CD4-positive, alpha-beta T cell treated with Interleukin-21 for 1 hour (primary cell): ENCODE measurements at places on chromosomes 13 and 19.

- DNase-seq, result no peak
These were observed at the start of gene DIRAS1 for GRCh38 chr19:2720777-2721569. Gene DIRAS1, minus strand, starts transcription at chr19:2721372. Its CDS starts 3,566 bp downstream, at chr19:2717806.

- DNase-seq, result no peak
These were observed 6.3 kb upstream of the BEST2 start for GRCh38 chr19:12745166-12745897.

DNA sequence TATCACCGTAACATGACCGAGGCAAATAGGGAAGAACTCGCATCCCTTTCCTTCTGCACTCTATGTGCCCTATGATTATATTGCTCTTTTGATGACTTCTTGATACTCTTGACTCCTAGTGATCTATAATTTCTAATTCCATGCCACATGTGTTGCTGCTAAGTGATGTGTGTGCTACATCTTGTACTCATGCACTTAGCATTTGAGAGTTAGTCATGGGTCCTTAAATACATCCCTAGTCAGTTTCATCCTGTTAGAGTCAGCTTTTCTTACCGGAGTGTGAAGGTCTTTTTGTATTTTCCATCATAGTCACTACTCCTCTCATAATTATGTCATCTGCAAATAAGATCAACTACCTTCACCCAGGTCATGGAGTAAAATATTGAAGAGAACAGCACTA, 30.2 kb downstream of the RXFP2 start:
- DNase-seq, result no peak

GRCh38 chr19:19568802-19569756, 31.0 kb downstream of the CILP2 start:
- no peak for DNase-seq

- DNase-seq, result peak; percentile 69
These were observed at the start of gene ZNF229 for GRCh38 chr19:44447916-44448674. Gene ZNF229, minus strand, starts transcription at chr19:44448472. Its CDS starts 5,625 bp downstream, at chr19:44442847.

DNA sequence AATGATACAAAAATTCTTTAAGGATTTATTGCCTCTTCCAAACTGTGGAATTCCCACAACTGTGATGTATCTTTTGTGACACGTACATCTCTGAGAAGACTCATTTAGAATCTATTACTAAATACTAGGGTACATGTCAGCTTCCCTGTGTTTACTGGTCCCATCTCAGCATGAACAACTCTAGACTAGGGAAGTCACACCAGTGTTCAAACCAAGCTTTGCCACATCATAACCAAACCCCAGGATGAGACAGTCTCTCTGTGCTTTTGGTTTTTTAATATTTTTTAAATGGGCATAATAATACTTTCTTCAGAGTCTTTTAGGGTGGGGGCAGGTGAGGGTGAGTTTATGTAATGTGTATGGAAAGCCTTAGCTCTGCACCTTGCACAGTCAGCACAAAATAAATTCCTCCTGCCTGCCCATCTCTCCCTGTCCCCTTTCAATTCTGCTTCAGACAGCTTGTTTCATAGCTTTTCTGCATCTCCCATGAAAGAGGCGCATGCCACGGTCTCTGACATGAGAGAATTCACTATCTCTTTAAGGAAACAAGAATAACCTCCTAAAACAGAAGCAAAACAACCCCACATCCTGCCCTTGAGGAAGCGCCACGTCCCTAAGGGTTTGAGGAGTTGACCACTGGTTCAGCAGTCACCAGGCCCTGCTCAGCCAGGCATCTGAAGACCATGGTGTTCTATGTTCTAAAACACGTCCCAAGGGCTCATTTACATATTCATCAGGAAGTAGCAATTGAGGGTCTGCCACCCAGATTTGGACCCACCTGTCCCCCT, 174.5 kb downstream of the USP12 start:
- no peak for DNase-seq

- no peak for DNase-seq
These were observed 51.3 kb downstream of the CDADC1 start for GRCh38 chr13:49298903-49299605.

DNA sequence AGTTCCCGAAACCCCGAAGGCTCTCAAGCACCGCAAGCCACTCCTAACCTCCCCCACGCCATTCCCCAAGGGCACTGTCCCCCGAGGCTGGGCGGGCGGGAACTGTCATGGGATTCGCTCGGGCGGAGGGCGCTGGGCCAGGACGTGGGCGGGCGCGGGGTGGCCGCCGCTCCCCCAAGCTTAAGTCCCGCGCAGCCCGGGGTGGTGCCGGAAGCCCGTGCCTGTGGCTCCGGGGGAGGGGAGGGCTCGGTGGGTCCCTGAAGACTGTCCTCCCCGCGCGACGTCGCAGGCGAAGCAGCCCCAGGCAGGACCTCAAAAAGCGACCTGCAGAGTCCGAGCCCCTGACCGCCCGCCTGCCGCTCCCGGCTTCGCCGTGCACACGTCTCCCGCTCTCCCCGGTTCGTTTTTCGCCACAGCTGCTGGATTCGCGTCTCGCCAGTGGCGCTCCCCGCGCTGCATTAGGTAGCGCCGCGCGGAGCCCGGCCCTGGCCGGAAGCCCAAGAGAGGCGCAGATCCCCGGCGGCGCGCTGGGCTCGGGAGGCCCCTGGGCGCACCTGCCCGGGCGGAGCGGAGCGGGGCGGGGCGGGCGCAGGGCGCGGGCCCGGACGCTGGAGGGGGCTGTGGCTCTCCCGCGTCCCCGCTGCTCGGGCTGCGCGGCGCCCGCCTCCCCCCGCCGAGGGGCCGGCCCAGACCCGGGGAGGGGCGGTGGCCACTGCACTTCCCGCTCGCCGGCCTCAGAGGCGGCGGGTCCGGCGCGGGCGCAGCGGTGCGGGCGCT, at the start of gene FARP1:
Gene FARP1, plus strand, starts transcription at position 715 of the 777 bp plus-strand sequence. CDS start 70,149 bp downstream, outside the sequence.
- DNase-seq, result no peak

- DNase-seq, result no peak
These were observed 29.1 kb upstream of the TPTE2 start for GRCh38 chr13:19590423-19590822.

DNA sequence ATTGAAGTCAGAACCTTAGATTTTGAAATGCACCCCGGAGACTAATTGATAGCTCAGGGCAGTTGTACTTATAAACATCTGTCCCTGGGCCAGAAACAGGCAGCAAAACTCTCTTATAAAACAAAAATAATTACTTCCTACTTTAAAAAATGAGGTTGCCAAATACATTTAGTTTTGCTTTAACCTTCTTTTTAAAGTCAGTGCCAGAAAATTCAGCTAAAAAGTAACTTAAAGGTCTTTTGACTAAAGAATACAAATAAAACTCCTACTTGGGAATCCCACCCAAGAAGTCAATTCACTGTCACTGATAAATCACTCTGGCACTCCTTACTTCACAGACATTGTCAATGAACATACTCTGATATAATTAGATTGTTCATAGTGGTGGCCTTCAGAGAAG, 60.7 kb downstream of the DOCK9 start:
- no peak for DNase-seq

- DNase-seq, result no peak
These were observed 542.7 kb downstream of the MYO16 start for GRCh38 chr13:109172136-109172535.

DNA sequence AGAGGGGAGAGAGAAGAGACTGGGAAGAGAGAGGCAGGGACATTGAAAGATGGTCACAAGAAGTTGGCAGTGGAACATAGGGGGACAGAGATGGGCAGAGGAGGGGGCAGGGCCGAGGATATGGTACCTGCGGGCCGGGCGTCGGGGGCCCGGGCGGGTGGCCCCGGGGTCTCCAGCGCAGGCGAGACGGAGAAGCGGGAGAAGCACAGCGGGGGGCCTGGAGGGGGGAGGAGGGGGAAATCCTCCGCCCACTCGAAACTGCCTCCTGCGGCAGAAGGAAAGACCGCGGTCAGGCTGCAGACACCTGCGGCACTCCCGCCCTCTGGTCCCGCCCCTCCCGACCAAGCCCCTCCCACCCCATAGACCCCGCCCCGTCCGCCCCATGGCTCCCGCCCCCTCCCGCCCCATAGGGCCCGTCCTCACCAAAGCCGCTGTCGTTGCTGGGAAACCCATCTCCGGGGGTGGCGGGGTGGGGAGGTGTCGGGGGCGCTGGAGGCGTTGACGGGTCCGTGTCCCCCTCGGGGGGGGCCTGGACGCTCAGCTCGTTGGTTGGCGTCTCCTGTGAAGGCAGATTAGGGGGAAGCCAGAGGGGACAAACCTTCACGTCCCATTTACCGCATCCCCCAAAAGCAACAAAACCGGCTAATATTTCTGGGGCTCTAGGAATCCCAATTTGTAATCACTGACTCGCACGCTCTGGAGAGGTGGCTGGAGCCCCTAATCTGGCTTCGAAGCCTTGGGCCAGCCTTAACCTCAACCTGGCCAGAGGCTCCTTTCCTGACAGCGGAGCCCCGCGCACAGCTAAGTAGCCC, 20.4 kb downstream of the LMTK3 start:
- DNase-seq, result peak; percentile 77

DNA sequence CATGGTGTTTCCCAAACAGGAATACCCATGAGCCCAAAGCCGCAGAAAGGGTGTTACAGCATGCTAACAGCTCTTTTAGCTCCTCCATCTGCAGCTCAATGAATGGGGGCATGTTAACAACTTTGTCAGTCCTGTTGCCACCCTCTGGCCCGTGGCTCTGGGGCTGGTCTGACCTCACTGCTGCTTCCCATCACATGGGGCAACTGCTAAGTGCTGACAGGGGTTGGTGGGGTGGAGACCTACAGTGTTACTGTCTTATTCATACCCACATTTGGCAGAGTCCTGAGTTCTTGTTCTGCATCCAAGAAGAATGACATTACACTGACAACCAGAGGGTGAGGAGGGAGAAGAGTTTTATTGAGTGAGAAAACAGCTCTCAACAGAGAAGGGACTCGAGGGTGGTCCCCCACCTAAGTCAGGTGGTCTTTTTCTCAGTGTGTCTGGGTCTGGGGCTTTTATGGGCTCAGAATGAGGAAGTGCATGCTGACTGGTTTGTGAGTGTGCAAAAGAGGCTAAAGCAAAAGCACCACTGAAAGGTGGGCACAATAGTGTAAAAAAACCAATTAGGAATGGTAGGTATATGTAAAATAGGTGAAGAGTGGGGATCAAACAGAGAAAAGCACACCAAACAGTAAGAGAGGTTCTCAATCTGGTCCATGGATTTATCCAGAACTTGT, 1952.0 kb upstream of the PCDH20 start:
- DNase-seq, result no peak

GRCh38 chr19:17170538-17171297, 44.4 kb upstream of the USE1 start:
- peak; percentile 37 for DNase-seq
